ENCODE measurements at places on chromosomes 2 and 18.

DNA sequence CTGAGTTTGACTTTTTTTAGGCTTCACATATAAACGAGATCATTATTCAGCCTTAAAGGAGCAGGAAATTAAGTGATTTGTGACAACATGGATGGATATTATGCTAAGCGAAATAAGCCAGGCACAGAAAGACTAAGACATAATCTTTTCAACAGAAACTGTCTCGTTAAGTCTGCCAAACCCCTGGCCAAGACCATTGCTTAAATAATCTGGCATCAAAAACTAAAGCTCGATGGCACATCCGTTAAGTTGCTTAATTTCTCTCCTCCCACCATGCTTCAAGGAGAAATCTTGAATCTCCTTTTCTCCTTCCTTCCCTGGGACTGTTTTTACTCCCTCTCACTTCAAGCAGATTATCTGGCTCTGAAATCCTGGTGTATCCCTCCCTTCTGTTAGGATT, 140.3 kb downstream of the GALNT14 start:
- no peak for DNase-seq

GRCh38 chr2:71816815-71817214, 330.8 kb downstream of the CYP26B1 start:
- no peak for DNase-seq

DNA sequence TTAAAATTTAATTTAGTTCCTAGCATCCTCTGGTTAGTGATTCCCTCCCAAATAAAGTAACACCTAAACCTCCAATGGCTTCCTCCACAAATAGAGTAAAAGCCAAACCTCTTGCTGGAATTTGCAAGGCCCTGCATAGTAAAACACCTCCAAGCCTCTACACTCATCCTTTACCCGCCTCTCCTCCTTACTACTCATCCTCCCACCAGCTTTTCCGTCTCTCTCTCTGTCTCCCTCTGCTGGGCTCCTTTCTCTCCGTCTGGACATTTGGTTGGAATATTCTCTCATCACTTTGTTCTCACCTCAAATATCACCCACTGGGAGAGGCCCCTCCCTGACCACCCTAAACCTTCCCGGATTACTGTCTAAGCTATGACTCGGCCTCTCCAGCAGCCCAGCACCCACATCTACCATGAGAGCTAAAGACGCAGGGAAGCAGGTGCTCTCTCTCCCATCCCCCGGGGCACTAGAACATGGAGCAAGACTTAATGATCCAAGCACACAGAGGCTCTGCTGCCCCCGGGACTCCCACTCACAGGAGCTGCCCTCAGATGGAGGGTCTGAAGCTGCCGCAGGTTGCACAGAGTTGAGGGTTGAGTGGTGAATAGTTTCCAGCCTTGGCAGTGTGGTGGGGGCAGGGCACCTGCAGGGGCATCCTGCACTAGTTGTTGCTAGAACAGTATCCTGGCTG, 167.2 kb downstream of the FBXO15 start:
- DNase-seq = peak; percentile 19

DNA sequence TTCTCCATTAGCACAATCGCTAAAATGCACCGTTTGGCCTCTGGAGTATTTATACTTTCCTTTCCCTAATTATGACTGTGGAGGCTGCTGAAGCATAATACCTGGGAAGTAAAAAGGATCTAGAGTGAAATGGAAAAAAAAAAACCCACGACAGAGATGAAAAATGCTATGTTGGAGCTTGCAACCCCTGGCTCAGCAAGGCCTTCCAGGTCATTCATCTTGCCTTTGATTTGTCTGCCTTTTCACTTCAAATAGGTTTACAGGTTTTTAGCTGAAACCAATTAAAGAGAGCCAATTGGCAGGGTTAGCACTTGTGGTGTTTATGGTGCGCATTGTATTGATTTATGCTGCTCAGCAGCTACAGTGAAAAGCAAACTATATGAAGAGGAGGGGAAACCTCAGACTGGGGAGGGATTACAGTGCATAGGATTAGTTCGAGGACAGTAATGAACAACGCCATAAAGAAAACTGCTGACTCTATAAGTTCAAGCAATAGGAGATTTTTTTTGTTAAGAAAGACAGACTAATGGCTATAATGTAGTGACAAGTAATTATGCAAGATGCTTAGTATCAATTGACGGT, 347.9 kb downstream of the MEIS1 start:
- DNase-seq = no peak

DNA sequence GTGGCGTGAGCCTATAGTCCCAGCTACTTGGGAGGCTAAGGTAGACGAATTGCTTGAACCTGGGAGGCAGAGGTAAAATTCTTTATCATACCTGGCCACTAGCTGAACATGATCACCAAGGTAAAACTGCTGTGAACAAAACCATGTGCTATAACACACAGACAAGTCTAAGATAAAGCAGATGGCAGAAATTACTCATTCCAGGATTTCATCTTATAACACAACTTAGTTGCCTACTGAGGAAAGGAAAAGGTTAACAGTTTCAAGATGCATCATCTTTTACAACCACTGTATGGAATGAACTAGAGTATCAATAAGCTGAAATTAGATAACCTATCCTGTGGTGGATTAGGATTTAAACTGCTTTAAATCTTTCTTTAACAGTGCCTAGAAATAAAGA, 8.3 kb downstream of the ARL5A start:
- DNase-seq = no peak

DNA sequence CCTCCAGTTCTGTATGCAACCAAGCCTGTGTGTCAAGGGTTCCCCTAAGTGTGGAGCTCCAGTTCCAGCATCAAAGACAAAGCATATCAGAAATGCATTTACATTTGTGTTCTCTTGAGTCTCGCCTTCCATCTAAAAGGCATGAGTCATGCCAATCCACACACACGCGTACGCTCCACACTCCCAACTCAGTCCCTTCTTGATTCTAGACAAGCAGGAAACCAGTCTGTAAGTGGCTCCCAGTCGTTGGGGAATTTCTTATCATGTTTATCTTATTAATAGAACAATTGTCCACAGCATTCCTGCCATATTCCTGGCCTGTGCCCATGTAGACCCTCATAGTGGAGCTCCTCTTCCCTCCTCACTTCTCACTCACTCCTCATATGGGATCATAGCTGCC, 86.4 kb upstream of the SLC35G4 start:
- DNase-seq = no peak

DNA sequence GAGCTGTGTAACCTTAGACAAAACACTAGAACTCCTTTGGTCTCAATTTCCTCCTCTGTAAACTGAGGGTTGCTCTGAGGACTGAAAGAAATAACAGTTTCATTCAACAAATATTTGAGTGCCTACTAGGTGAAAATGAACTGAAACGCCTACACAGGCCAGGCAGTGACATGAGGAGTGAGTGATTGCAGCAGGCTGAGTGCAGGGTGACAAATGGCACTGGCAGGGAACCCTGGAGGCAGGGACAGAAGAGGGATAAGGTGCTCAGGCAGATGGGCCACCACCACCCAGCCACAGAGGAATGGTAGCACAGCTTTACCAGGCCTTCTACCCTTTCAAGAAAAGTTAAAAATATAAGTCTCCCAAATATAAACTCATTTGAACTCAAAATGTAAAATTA, 11.5 kb upstream of the RNU4ATAC start:
- no peak for DNase-seq

DNA sequence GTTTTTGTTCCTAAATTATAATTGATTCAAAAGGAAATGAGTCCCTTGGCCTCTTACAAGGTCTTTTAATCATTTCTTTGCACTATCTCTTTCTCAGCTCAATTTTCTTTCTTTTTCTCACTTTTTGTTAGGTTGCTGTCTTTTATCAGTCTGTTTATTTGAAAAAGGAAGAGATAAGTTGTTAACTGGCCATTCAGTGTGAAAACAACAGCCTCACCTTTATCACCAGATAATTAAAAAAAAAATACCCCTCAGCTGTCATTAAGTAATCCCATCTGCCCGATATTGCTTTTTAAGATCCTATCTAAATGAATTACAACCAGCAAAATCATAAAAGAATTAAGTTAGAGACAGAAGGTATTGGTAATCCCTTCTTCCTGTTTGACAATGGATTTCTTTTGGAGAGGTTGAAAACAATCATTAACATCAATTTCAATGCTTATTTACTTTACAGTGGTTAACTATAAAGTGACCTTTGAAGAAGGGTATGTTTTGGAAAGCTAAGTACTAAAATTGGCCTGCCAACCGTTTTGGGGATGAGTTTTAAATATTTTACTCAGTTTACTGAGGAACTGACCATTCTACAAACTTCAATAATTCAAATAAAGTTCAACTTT, 104.9 kb downstream of the TGIF1 start:
- DNase-seq = no peak

DNA sequence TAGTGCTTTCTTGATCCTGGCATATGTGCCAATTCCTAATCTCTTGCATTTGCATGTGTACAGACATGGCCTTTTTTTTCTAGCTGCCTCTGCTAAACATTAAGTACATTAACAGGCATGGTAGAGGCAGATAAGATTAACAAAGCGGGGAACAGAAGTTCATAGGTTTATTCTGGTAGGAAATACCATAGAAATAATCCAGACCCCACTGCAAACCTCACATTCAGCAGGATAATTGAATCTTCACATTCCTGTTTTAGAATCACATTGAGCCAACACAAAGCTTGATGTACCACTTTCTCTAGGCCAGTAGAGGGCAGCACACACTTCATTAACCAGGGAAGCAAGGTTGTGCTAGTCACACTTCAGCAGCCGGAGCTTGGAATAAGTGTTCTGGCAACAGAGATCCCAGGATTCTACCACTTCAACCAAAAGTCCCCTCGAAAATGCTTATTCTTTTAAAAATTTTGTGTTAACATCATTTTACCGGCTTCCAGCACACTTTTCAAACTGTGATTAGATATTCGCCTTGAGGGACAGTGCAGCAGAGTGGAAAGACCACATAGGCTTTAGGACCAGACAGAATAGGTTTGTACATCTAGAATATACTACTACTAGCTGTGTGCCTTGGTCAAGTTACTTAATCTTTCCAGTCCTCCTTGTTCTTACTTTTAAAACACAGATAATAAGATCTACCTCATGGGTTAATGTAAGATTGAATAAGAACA, 420.2 kb upstream of the CHST9 start:
- DNase-seq = peak; percentile 60

Measured in suppressor macrophage treated with lipopolysaccharide for 1 hour (primary cell).